Activated naive CD4-positive, alpha-beta T cell treated with anti-CD3 and anti-CD28 coated beads, Interleukin-2, amount 10 ng/mL, durations not matched to agents 7 days and 5 days (primary cell): ENCODE measurements at places on chromosomes 5 and 9.
A peak's percentile ranks its signal among the peaks of the same experiment; 100 is the strongest.

GRCh38 chr9:83569326-83569725 is 31.1 kb upstream of the FRMD3 start:
- no peak overlapping the region for H3K27ac ChIP-seq
- no peak overlapping the region for H3K4me3 ChIP-seq
- peaks cover 2% of the 10 kb centered on the region for H3K4me1 ChIP-seq
- H3K27me3 ChIP-seq = no peaks in the 10 kb centered on the region

GRCh38 chr5:107772418-107773310 is 101.9 kb upstream of the EFNA5 start:
- no peak for DNase-seq
- no peaks in the 10 kb centered on the region for H3K4me1 ChIP-seq
- H3K36me3 ChIP-seq = no peaks in the 10 kb centered on the region
- H3K27me3 ChIP-seq = peaks cover 17% of the 10 kb centered on the region
- no peak overlapping the region for H3K27ac ChIP-seq
- no peak overlapping the region for H3K4me3 ChIP-seq

DNA sequence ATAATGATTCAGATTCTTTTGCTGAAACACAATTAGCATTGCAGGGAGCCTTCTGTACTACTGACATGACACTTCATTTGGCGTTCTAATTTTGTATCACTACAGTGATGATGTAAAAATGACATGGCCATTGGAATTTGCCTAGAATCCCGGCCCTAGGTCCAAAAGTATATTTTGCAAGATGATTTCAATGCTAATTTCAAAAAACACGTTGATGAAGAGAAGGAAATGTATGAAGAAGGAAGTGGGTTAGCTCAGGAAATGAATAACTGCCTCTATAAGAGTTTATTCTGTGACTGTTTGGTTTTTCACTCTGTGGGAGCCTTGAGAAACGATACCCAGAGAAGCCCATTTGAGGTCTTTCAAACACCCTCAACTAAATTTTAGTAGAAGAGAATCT is 59.3 kb downstream of the OSTF1 start:
- H3K27ac ChIP-seq = peak overlapping the region; percentile 98
- H3K4me3 ChIP-seq = peak overlapping the region; percentile 66
- no peaks in the 10 kb centered on the region for H3K27me3 ChIP-seq
- no peak for DNase-seq

GRCh38 chr5:134521841-134522240 is 3.6 kb upstream of the JADE2 start:
- peaks cover 40% of the 10 kb centered on the region for H3K27me3 ChIP-seq
- H3K4me3 ChIP-seq = no peak overlapping the region
- no peak for DNase-seq
- peaks cover 11% of the 10 kb centered on the region for H3K4me1 ChIP-seq
- no peak overlapping the region for H3K27ac ChIP-seq
- peaks cover 2% of the 10 kb centered on the region for H3K36me3 ChIP-seq

- no peak overlapping the region for H3K27ac ChIP-seq
- DNase-seq = no peak
Observed at GRCh38 chr9:124284940-124285441, 27.2 kb downstream of the NEK6 start.

GRCh38 chr9:18184401-18184800 is 289.6 kb upstream of the ADAMTSL1 start:
- no peak for DNase-seq
- H3K36me3 ChIP-seq = no peaks in the 10 kb centered on the region
- no peak overlapping the region for H3K27ac ChIP-seq
- no peaks in the 10 kb centered on the region for H3K4me1 ChIP-seq
- H3K27me3 ChIP-seq = no peaks in the 10 kb centered on the region

- H3K27me3 ChIP-seq = peaks cover 7% of the 10 kb centered on the region
- H3K4me3 ChIP-seq = no peak overlapping the region
- no peaks in the 10 kb centered on the region for H3K4me1 ChIP-seq
- no peaks in the 10 kb centered on the region for H3K36me3 ChIP-seq
- no peak for DNase-seq
Observed at GRCh38 chr9:108816037-108816436, 39.7 kb downstream of the ACTL7B start.

GRCh38 chr9:96883922-96884321 is 29.6 kb upstream of the ZNF782 start:
- H3K4me1 ChIP-seq = no peaks in the 10 kb centered on the region
- H3K4me3 ChIP-seq = no peak overlapping the region
- no peak for DNase-seq
- peaks cover 10% of the 10 kb centered on the region for H3K27me3 ChIP-seq
- H3K27ac ChIP-seq = no peak overlapping the region

DNA sequence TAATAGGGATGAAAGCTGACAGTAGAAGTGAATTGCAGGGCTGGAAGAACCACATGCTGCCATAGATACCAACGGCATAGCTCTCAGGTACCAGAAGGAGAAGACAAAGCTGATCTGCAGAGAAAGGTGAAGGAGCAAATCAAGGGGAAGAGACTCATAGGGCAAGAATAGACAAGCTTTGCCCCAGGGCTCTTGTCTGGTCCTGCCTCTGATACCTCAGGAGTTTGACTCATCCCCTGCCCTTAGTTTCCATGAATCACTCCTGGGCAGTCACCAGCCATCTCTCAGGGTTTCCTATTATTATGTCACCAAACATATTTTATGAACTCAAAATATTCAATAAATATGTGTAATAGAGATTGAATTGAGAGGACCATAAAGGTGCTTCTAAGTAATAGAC is 800.9 kb downstream of the DNAH5 start:
- H3K27me3 ChIP-seq = no peaks in the 10 kb centered on the region
- H3K36me3 ChIP-seq = no peaks in the 10 kb centered on the region
- H3K4me3 ChIP-seq = no peak overlapping the region
- DNase-seq = no peak

- no peaks in the 10 kb centered on the region for H3K4me1 ChIP-seq
- no peak for DNase-seq
- H3K4me3 ChIP-seq = no peak overlapping the region
- no peak overlapping the region for H3K27ac ChIP-seq
- H3K36me3 ChIP-seq = peaks cover 4% of the 10 kb centered on the region
Observed at GRCh38 chr9:4197548-4197947, 102.3 kb downstream of the GLIS3 start.

DNA sequence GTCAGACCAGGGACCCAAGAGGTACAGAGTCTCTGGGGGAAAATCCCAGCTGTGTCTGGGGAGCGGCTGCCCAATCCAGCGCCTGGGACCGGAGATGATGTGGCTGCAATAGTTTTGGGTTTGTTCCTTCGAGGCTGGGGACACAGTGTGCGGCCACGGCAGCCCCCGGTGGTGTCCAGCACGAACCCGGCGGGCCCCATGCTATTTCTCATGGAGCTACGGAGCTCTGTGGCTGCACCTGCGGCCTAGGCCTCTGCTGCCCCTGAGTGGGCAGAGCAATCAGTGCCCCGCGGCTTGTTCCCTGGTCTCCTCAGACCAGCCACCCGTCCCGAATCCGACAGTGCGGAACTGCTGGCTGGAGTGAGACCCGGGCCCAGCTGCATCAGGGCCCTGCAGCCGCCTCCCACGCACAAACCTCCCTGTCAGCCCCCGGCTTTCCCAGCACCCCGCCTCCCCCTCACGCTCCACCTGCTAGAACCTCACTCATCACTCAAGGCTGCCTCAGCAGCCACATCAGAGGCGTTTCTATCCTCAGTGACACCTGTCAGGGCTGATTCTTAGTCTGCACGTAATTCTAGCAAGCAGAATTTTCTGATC is 29.0 kb downstream of the SARDH start:
- H3K4me1 ChIP-seq = peaks cover 16% of the 10 kb centered on the region
- H3K36me3 ChIP-seq = no peaks in the 10 kb centered on the region
- no peak overlapping the region for H3K27ac ChIP-seq
- H3K4me3 ChIP-seq = no peak overlapping the region
- peaks cover 50% of the 10 kb centered on the region for H3K27me3 ChIP-seq

- peaks cover 8% of the 10 kb centered on the region for H3K4me1 ChIP-seq
- H3K27me3 ChIP-seq = peaks cover 18% of the 10 kb centered on the region
- no peaks in the 10 kb centered on the region for H3K36me3 ChIP-seq
- DNase-seq = no peak
Observed at GRCh38 chr5:176887252-176887849, 11.8 kb downstream of the HK3 start.

- no peaks in the 10 kb centered on the region for H3K4me1 ChIP-seq
- H3K27ac ChIP-seq = no peak within 1 kb of the TSS
- H3K4me3 ChIP-seq = no peak within 1 kb of the TSS
- H3K36me3 ChIP-seq = no peaks in the 10 kb centered on the region
- peaks cover 19% of the 10 kb centered on the region for H3K27me3 ChIP-seq
Observed at GRCh38 chr5:147234825-147235635, at the start of gene STK32A. TSS of gene STK32A (plus strand) at chr5:147235026. CDS start at chr5:147239635, 4,609 bp downstream.
